ENCODE measurements at places on chromosomes 12 and 14.

DNA sequence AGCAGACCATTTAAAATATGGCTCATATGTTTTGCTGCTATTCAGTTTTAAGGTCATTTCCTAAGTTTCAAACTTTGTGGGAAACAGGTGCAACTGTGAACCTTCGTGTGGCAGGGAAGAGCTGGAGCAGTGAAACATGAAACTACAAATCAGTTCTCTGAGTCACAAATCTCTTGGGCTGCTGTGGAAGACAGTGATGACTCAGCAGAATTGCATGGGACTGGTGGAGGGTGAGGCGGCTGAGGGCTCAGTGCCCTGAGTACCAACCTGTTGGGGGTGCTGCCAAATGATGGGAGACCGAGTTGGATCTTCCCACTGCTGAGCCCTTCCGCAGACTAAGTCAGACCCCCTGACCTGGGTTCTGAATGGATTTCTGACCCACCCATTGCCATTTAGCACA, 8.4 kb upstream of the CALM1 start:
- no peak overlapping the region for H3K27ac ChIP-seq
- no peak for DNase-seq
- H3K4me1 ChIP-seq, result peaks cover 5% of the 10 kb centered on the region

GRCh38 chr12:12720052-12720451, 2.9 kb downstream of the CDKN1B start:
- H3K4me3 ChIP-seq, result peak overlapping the region; percentile 54
- H3K36me3 ChIP-seq, result peaks cover 28% of the 10 kb centered on the region
- peak overlapping the region; percentile 99 for H3K27ac ChIP-seq
- H3K27me3 ChIP-seq, result no peaks in the 10 kb centered on the region
- no peak for DNase-seq

- no peak for DNase-seq
- H3K27ac ChIP-seq, result no peak overlapping the region
- no peaks in the 10 kb centered on the region for H3K4me1 ChIP-seq
- no peak overlapping the region for H3K4me3 ChIP-seq
- H3K36me3 ChIP-seq, result no peaks in the 10 kb centered on the region
- no peaks in the 10 kb centered on the region for H3K27me3 ChIP-seq
Observed at GRCh38 chr12:114952573-114953271, 268.7 kb upstream of the TBX3 start.

DNA sequence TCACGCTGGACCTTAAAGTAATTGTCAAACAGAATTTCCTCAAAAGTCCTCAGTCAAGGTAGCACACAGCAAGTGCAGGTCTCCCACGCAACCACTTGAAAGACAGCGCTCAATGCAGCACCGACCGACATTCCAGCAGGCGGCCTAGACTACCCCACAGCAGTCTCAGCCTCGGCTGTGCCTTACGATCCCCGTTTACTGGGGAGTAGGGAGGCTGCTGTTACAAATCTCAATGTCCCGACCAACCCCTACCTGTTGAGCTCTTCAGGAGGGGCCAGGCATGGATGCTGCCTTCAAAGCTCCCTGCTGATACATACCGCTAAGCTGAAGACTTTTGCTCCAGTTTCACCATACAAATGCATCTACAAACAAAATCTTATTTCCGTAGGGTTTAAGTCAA, 21.8 kb downstream of the VPS37B start:
- no peak for DNase-seq
- no peaks in the 10 kb centered on the region for H3K27me3 ChIP-seq
- peak overlapping the region; percentile 17 for H3K4me3 ChIP-seq
- H3K4me1 ChIP-seq, result peaks cover 58% of the 10 kb centered on the region

DNA sequence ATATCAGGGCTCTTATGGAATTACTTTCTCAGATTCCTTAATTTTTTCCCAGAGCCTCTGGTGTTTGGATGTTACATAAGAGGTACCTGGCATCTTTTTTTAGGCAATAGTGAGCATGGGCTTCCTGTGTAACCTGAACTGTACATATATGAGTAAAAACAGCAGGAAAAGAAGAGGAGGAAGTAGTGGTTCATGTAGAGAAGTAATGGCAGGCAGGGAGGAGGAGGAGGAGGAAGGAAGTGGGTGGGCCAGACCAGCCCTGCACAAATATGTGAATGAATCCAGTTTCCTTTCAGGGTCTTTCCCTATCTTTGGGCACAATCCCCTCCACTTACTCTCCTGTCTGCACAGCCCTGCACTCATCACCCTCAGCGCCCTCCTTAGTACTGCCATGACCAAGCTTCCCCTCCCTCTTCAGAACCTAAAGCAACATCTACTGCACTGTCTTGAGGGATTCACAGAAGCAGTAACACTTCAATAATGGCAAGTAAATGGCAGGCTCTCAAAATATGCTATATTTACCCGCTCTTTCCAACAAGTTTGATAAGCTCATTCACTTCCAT, 40.9 kb upstream of the GSG1 start:
- DNase-seq, result no peak
- H3K4me3 ChIP-seq, result no peak overlapping the region
- peaks cover 3% of the 10 kb centered on the region for H3K27me3 ChIP-seq
- peak overlapping the region; percentile 13 for H3K27ac ChIP-seq
- peaks cover 9% of the 10 kb centered on the region for H3K4me1 ChIP-seq

- DNase-seq, result no peak
- peaks cover 7% of the 10 kb centered on the region for H3K36me3 ChIP-seq
- no peaks in the 10 kb centered on the region for H3K27me3 ChIP-seq
- H3K4me3 ChIP-seq, result no peak overlapping the region
Observed at GRCh38 chr14:57244106-57244505, 24.6 kb downstream of the EXOC5 start.

GRCh38 chr14:96805956-96806355, 8.8 kb downstream of the VRK1 start:
- H3K4me1 ChIP-seq, result peaks cover 30% of the 10 kb centered on the region
- DNase-seq, result no peak
- peaks cover 6% of the 10 kb centered on the region for H3K36me3 ChIP-seq
- no peak overlapping the region for H3K4me3 ChIP-seq
- no peaks in the 10 kb centered on the region for H3K27me3 ChIP-seq

- no peak overlapping the region for H3K27ac ChIP-seq
- no peak for DNase-seq
- H3K4me1 ChIP-seq, result no peaks in the 10 kb centered on the region
Observed at GRCh38 chr12:19150273-19150900, 20.9 kb downstream of the PLEKHA5 start.

DNA sequence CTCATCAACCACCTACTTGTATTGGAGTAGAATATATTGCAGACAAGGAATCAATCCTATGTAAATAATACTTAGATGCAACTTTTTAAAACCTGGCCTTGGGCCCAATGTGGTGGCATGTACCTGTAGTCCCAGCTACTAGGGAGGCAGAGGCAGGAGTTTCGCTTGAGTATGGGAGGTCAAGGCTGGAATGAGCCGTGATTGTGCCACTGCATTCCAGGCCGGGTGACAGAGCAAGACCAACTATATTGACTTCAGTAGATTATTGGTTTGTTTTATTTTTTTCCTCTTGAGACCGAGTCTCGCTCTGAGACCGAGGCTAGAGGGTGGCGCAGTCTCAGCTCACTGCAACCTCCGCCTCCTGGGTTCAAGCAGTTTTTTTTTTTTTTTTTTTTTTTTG, 3.6 kb downstream of the LARP4 start:
- H3K27me3 ChIP-seq, result no peaks in the 10 kb centered on the region
- H3K4me3 ChIP-seq, result no peak overlapping the region
- no peak overlapping the region for H3K27ac ChIP-seq

GRCh38 chr12:130613831-130614529, 102.1 kb downstream of the RIMBP2 start:
- H3K4me3 ChIP-seq, result no peak overlapping the region
- H3K36me3 ChIP-seq, result no peaks in the 10 kb centered on the region
- H3K27me3 ChIP-seq, result peaks cover 2% of the 10 kb centered on the region
- no peak overlapping the region for H3K27ac ChIP-seq

GRCh38 chr12:95700316-95700785, 90.2 kb downstream of the NTN4 start:
- H3K4me1 ChIP-seq, result no peaks in the 10 kb centered on the region
- no peak overlapping the region for H3K4me3 ChIP-seq
- H3K27ac ChIP-seq, result no peak overlapping the region
- no peaks in the 10 kb centered on the region for H3K36me3 ChIP-seq
- H3K27me3 ChIP-seq, result peaks cover 9% of the 10 kb centered on the region

- H3K4me1 ChIP-seq, result peaks cover 50% of the 10 kb centered on the region
- DNase-seq, result no peak
- H3K4me3 ChIP-seq, result no peak overlapping the region
- H3K36me3 ChIP-seq, result peaks cover 27% of the 10 kb centered on the region
Observed at GRCh38 chr12:11838403-11838802, 188.9 kb downstream of the ETV6 start.

DNA sequence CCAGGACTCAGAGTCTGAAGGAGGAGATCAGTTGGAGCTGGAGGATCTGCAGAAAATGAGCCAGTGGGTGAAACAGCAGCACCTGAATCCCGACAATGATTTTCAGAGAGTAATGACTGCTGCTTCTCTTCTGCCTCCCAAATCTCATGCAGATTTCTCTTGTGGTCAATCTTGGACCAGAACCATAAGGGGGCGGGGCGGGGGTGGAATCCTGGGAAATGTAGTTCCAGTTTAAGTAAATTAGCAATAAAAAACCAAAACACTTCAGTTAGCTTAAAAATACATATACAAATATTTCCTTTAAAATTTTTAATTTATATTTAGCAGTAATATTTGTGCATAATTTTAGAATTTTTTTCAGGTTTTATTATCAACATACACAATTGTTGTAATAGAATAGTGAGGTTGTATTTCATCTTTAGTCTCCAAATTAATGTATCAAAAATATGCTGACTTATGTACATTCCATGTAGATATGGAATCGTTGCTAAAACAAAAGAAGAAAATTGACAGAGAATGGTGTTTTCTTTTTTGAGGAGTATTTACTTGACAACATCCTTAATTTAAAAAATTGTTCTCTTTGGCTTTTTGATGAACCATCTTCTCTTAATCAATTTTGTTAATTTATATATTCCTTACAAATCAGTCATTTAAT, 223.5 kb upstream of the SYT10 start:
- H3K36me3 ChIP-seq, result no peaks in the 10 kb centered on the region
- no peak overlapping the region for H3K4me3 ChIP-seq
- no peaks in the 10 kb centered on the region for H3K27me3 ChIP-seq
- no peak for DNase-seq
- no peaks in the 10 kb centered on the region for H3K4me1 ChIP-seq

- H3K4me1 ChIP-seq, result peaks cover 25% of the 10 kb centered on the region
- no peak overlapping the region for H3K4me3 ChIP-seq
- peaks cover 5% of the 10 kb centered on the region for H3K36me3 ChIP-seq
- peak overlapping the region; percentile 72 for H3K27ac ChIP-seq
Observed at GRCh38 chr14:51879170-51879569, 18.8 kb downstream of the GNG2 start.

DNA sequence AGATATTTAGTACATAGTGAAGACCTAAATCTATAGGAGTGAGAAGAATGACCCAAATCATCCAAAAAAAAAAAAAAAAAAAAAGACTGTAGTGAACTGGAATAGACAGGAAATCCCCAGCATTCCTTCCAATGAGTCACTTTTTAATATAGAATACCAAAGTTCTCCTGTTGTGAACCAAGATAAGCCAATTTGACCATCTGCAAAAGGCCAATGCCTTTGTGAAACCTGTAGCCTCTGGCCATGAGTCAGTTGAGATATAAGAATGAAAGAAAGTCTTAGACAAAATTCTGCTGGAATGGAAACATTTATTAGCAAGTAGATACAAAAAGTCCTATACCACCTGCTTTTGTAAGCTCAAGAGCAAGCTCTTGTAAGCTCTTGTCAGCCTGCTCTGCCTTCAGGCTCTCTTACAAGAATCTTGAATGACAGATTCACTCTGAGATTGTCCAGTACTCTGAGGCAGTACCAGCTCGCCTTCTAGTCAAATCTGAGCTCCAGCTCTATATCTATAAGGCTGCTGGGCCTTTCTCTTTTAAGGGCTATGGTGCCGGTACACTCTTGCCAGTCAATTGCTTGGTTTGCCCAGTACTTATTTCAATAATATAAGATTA, 243.0 kb upstream of the TMTC1 start:
- no peak for DNase-seq
- no peaks in the 10 kb centered on the region for H3K4me1 ChIP-seq
- no peaks in the 10 kb centered on the region for H3K27me3 ChIP-seq
- no peak overlapping the region for H3K4me3 ChIP-seq
- no peaks in the 10 kb centered on the region for H3K36me3 ChIP-seq

DNA sequence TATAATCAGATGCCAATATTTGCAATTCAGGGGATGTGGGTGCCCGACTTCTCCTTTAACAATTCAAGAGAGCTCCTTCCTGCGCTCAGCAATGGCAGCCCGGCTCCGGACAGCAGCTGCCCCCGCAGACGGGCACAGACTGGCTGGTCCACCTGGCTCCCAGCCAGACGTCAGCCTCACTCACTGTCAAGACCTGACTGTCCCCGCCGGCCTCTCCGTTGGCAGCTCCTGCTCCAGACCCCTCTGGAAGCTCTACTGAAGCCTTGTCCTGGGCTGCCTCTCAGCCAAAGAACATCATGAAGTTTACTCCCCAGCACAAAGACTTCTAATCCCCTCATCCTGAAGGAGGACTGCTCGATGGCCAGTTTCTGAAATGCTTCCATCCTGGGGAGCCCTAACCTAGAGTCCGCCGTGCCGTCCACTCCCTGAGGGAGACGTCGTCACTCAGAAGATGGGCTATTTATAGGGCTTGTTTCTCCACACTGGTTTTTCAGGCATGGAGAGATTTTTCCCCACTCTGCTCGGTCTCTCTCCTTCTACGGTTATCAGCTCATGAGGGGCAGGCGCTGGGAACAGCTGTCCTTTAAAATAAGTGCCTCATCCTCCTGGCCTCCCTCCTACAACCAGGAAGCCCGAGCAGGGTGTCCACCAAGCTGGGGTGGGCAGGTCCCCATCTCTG, 126.2 kb downstream of the RFLNA start:
- no peaks in the 10 kb centered on the region for H3K27me3 ChIP-seq
- H3K4me1 ChIP-seq, result no peaks in the 10 kb centered on the region
- DNase-seq, result no peak
- no peak overlapping the region for H3K27ac ChIP-seq
- H3K36me3 ChIP-seq, result peaks cover 34% of the 10 kb centered on the region
- no peak overlapping the region for H3K4me3 ChIP-seq

DNA sequence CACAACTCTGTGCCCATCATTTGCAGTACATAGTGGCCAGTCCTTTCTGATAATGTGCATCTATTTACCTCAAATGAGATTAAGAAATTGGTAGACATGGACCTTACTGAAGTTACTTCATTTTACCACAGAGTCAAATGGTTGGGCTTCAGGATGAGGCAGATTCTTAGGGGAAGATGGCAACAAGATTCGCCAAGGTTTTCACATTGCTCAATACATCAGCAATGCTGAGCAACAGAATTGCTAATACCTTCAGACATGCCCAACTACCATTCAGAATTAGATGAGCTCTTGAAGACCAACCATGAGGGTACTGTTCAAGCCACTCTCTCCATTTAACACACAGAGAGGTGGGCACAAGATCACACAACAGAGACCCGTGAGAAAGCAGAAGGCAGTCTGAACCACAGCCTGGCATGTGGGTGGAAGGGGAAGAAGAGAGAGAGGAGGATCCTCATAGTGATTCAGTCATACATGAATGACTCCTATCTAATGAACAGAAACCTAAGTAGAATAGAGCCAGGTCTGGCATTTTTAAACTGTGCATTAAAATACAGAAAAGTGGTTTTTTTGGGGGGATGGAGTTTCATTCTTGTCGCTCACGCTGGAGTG, 28.5 kb downstream of the CPM start:
- DNase-seq, result peak; percentile 16
- no peak overlapping the region for H3K27ac ChIP-seq
- H3K4me3 ChIP-seq, result peak overlapping the region; percentile 21
- H3K36me3 ChIP-seq, result no peaks in the 10 kb centered on the region
- H3K27me3 ChIP-seq, result no peaks in the 10 kb centered on the region
- peaks cover 29% of the 10 kb centered on the region for H3K4me1 ChIP-seq
